Fibroblast of skin of left quadriceps (primary cell): ENCODE measurements at places on chromosomes 4 and X.

DNA sequence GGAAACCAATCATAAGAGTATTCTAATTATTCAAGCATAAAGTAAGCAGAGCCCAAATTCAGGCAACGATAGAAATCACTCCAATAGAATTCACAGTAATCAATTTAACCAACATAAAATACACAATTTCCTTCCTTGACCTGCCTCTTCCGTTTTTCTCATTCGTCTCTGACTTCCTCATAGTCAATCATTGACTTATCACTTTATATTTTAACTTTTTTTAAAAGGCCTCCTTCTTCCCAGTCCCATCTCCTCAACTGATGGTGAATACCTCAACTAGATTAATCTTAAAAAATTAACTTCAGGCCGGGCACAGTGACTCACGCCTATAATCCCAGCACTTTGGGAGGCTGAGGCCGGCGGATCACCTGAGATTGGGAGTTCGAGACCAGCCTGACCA is 13.3 kb downstream of the CNOT6L start:
- DNase-seq = no peak

- no peak for DNase-seq
Measured at GRCh38 chrX:94454606-94455005, 780.6 kb downstream of the FAM133A start.

DNA sequence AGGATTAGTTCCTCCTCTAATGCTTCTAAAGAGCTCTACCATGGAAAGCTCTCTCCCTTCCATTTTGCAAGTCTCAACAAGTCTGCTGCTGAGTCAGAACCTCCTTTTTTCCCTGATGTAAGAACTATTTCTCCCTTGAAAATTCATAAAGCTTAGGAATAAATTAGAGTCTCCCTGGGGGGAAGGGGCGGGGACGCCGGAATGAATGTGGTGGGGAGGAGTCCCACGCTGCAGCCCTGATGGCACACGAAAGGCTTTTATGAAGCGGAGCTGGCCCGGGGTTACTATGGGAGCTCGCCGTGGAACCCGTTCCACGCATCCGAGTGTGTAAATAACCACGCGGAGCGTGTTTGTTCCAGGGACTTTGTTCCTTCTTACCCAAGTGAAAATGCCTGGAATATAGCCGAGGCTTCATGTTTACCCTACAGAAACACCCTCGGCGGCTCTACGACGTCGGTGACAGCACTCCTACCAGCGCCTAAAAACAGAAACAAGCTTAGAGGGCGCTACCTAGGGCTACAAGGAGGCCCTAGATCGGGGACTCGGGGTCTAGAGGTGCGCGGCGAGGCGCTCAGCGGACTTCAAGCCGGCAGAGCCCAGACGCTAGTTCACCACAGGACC is 923 bp upstream of the CPEB2 start:
- DNase-seq = peak; percentile 81

DNA sequence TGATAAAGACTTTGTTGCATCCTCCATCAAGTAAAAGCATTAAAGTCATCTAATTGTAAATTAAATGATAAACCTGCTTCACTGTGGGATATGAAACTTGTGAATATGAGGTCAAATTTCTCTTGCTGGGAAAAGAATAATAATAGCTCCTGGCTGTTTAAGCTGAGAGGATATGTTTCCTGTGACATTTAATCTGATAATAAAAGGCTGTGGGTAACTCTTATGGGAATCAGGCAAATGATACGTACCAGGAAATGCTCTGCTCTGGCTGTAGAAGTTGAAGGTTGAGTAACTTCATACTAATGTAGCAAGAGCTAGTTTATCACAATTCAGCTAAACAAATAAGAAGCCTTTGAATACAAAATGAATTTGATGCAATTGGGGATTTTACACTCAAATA is 574.6 kb downstream of the RAPGEF2 start:
- no peak for DNase-seq

GRCh38 chr4:160026721-160027120 is 923.8 kb downstream of the RAPGEF2 start:
- DNase-seq = peak; percentile 24

GRCh38 chrX:68994135-68994890 is 165.5 kb downstream of the EFNB1 start:
- no peak for DNase-seq

- DNase-seq = no peak
Measured at GRCh38 chr4:38082021-38082420, 121.8 kb downstream of the PTTG2 start.

DNA sequence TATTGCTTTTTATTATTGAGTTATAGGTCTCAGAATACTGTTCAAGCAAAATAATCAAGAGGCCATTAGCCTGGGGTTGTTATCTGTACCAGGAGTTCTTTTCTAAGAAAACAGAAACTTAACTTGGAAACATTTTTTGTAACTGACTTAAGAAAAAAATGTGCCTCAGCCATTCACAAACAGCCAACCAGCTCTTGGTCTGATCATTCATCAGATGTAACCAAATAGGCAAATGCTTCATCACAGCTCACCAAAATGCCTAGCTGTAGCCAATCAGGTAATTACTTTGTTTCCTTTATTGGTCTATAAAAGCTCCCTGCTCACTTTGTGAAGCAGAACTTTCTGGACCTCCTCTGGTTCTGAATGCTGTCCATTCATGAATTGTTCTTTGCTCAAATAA is 387.7 kb downstream of the FAT4 start:
- DNase-seq = no peak

DNA sequence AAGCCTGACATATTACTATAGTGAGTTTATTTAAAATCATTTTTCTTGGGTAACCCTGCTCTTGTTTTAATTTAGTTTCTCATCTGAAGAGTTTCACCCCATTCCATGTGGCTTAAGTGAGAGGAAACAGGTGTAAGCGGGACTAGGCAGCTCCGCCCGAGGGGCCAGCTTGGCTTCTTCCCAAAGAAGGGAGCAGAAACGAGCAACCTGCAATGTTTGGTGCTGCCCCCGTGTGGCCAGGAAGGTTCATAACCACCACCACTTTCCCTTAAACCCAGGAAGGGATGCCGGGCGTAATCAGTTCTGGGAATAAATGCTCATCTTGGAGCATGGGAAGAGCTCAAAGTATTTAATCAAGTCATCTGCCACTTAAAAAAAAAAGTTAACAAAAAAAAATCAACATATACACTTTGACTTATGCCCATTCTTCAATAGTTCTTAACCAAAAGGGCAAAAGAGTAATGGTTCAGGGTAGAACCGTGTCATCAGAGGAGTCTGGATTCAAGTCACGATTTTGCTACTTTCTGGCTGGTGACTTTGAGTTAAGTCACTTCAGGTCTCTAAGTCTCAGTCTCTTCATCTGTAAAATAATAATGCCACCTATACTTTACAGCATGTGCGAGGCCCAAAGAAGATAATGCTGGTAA is 147.9 kb downstream of the NSUN7 start:
- peak; percentile 37 for DNase-seq

GRCh38 chrX:118495958-118496762 is 545 bp downstream of the DOCK11 start:
- no peak for DNase-seq

DNA sequence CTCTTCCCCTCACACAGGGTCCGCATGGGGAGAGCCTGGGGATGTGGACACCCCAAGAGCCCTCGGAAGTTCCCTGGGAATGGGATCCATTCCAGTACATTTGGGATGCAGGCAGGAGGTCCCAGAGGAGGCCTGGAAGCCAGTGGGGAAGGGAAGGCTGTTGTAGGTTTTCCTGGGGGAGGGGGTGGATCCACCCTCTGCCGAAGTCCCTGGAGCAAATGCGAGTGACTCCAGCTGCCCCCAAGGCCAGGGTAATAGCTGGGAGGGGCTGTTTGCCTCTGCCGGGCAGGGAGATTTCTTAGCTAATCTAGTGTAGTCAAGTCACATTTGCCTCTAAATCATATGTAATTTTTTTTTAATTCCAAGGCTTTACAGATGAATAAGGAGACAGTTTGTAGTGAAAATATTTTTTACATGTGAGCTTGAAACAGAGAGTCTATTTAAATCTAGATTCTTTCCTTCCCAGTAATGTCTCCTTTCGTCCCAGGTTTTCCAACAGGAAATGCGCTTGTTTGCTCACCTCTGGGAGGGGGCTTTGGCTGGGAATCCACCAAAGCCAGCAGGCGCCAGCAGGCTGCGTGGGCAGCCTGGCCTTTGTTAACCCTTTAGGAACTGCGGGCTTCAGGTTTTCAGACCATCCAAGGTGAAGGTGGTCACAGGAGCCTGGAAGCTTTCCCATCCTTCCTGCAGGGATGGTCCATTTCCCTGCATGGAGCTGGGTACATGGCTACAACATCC is 26.8 kb downstream of the SH3TC1 start:
- no peak for DNase-seq

DNA sequence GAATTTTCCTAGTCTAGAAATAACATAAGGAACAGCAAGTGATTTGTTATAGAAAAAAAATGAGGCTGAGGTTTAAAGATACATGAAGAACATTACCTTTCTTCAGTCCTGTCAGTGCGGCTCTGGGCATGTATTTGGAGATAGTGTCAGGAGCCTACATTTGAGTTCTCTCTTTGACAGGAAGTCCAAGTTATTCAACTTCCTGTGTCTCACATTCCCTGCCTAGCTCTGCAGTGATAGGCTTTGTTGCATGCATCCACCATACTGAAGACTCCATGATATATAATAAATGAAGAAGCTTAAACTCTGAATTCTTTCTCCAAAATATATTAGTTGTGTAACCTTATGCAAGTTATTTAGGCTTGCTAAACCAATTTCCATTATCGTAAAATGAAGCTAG is 148.7 kb downstream of the RELL1 start:
- no peak for DNase-seq
